ENCODE measurements at places on chromosomes 3 and 15.

- no peak for DNase-seq
Observed at GRCh38 chr3:158700559-158700958, 28.1 kb upstream of the LXN start.

DNA sequence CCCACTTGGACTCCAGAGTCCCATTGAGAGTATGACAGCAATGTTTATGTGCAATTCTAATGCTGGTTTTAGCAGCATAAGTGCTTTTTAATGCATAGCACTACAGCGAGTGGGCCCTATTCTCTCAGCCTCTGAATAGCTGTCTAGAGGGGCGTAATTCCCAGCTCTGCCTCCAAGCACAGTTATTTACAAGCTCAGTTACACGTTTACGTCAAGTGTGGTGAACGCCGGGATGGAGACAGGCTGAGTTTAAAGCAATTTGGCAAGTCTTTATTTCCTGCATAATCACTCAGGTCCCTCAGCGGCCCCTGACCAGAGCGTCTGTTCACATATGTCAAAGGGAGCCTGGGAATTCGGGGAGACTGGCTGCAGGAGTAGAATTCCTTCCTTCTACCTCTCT, 43.9 kb downstream of the SOX14 start:
- no peak for DNase-seq

DNA sequence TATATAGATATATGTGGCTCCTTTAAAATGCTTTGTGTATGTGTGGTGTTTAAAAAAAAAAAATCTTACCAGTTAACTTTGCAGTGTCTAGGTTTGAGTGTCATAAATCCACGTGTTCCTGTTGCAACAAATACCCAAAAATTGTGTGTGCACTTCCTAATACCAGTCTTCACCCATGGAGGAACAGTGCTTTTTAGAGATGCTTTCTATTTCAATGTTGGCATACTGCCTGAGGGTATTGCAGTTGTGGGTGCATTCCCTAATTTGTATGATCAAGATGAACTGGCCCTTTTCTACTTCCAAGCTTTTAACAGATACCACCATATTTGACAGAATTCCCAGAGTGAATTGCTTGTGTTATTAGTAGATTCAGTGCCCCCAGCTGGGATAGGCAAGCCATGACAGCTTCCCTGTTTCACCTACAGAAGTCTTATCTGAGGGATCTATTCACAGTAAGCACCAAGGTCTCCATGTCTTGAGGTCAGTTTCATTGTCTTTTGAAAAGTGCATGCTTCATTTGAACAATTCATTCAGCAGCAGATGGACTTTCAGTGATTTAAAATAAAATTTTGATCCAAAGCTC, 68.9 kb upstream of the GOLGA6B start:
- no peak for DNase-seq

- DNase-seq, result no peak
Observed at GRCh38 chr3:113769551-113769950, 22.7 kb downstream of the ATP6V1A start.

GRCh38 chr15:31605467-31605931, 278.9 kb downstream of the KLF13 start:
- DNase-seq, result no peak
